ACHN (cell line): ENCODE measurements at places on chromosomes 1 and 21.

- no peak for DNase-seq
Observed at GRCh38 chr1:166112425-166112824, 54.4 kb downstream of the FAM78B start.

DNA sequence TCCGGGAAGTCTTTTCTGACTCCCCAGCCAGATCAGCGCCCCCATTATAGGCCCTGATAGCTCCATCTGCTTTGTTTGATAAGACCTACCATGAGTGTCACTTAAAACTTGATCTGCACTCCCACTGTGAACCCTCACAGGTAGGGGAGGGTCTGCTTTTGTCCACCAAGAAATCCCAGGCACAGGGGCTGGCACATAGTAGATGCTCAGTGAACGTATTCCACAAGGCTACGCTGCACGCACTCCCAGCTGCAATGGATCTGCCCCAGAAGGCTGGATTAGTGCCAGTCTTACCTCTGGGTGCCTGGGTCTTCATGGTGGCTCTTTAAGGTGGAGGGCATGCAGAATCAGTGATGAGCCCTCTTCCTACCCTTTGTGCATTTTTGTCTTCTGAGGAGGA, 447.1 kb downstream of the PTPRU start:
- no peak for DNase-seq

DNA sequence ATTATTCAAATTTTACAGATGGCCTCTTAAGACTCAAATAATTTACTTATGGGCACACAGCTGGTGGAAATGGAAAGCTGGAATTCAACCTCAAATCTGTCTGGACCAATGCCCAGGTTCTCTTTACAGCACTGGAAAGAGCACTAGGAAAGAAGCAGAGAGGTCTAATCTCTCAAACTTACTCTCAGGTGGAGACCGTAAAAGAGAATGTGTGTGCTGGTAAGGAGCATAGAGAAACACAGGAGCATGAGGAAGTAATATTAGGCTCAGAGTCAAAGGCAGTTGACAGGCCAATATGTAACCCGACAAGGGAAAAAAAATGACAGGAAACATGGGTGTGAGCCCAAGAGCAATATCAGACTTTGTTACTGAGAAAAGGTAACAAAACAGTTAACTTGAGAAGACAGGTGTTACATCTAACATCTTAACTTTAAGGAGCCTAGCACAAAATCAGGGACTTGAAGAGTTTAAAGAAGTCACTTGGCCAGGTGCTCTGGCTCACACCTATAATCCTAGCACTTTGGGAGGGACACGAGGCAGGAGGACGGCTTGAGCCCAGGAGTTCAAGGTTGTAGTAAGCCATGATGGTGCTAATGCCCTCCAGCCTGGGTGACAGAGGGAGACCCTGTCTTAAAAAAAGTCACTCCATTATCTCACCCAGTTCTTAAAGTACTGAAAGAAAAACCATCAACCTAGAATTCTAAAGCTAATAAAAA, 20.7 kb downstream of the PPP1R15B start:
- DNase-seq, result no peak

DNA sequence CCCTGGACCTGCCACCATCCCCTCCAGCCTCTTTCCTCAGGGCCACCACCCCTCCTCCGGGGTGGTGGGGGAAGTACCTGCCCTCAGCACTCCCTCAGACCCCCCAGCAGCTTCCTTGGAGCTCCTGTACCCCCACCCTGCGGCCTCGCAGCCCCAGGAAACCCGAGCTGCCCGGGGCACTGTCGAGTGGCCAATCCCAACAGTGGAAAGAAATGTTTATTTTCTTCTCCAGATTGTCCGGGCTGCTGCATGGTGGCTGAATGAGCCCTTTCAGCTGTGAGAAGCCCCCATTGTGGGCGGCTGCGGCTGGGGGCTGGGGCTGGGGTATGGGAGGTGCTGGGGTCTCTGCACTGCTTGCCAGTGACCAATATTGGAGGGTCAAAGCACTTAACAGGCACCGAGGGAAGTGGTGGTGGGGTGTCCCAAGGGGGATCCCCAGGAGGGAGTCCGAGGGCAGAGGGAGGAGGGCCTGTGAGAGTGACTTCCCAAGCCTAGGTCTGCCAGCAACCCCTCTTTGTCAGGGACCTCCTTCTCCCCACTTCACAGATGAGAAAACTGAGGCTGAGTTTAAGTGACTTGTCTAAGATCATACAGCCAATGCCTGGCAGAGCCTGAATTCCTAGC, 25.2 kb downstream of the RUNX3 start:
- DNase-seq, result no peak

GRCh38 chr1:58584082-58584895, 7.2 kb upstream of the TACSTD2 start:
- peak; percentile 91 for DNase-seq

- peak; percentile 66 for DNase-seq
Observed at GRCh38 chr1:41455479-41456332, 28.8 kb downstream of the EDN2 start.

DNA sequence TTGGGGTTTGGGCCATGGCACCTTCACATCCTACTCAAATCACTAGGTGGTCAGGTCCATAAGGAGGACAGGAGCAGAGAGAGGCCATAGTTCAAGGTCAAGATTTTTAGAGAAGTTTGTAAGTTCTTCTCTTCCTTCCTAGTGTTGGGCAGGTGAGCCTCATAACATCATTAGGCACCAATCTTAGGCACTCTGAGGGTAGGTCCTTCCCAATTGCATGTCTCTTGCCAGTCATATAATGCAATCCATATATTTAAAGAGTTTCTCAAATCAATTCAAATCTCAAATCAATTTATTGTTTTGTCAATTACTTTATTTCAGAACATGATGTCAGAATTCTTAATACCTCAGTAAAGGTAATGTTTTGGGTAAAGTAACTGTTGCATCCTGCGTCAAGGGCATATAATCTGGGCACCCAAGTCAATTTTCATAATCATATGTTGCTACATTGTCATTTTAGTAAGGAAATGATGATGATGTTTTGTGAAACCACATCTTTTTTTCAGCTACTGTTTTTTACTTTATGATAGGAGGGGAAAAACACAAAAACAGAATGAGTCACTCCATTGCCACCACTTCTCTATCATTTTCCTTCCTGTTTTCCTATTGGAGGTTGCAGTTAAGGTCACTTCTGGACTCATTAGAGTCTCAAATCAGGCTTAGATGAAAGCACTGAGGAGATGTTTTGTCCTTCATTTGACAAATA, 122.7 kb downstream of the UCHL5 start:
- DNase-seq, result no peak

GRCh38 chr1:53781654-53782053, 42.7 kb upstream of the GLIS1 start:
- no peak for DNase-seq

DNA sequence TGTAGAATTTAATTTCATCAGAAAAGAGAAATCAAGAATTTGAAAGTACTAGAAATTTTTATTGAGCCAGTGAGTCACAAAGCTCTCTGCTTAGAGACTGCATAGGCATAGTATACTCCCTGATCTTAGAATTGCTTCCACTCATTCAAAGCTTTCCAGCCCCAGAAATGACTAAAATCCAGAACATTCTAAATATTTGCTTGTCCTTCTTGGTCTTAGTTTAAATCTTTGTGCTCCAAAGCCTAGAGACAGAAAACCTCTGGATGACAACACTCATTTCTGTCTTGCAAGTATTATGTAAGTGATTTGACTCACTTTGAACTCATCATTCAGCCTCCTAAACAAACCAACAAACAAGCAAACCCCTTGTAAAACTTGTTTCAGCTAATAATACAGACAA, 74.2 kb downstream of the PTPRC start:
- DNase-seq, result no peak

DNA sequence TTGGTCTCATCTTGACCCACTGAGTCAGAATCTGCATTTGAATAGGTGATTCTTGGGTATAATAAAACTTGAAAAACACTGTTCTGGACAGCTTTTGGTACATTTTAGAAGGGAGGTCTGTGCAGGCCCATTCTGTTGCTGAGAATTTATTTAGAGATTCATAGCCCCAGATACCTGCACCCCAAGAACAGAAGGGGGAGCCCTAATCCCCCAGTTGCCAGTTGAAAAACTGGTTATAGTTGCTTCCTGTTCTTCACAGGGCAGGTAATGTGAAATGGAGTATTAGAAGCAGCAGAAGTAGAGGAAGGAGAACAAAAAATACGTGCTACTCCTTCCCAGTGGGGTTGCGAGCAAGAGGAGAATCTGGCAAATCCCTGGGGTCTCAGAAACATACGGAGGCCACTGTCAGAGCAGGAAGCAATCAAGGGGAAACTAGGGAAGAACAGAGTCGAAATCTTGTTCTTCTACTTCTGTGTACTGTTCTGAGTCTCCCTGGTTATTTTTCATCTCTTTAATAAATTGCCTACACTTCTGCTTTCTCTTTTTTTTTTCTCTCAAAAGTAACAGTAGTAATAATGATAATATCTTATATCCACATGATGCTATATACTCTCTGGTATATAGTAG, 4.6 kb upstream of the CLCA2 start:
- peak; percentile 36 for DNase-seq

- peak; percentile 39 for DNase-seq
Observed at GRCh38 chr1:209646558-209646957, 5.7 kb downstream of the LAMB3 start.

- no peak for DNase-seq
Observed at GRCh38 chr1:52239708-52240001, 97.8 kb downstream of the ZFYVE9 start.

DNA sequence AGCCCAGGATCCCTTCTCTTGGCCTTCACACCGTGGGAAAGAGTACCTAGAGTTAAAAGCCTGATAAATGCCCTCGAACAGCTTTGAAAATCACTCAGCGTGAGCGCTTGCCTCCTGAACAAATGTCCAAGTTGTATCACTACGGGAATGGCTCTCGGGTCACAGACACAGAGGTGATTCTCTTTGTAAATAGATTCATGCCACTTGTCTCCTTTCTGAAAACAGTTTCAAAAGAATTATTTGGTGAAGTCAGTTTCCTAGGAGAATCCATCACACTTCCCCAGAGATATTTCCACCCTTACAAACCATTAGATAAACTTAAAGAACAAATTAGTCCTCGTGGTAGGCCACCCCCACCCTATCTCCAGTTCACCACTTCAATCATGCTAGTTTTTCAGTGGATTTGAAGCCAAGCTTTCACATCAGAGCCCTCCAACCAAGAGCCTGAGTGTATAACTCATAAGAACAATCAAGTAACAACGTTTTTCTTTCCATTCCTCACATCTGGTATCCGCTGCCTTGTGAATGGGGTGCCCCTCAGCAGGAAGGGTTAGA, 132.9 kb downstream of the SLC30A10 start:
- DNase-seq, result no peak

- no peak for DNase-seq
Observed at GRCh38 chr1:97902067-97902466, 18.8 kb downstream of the DPYD start.

DNA sequence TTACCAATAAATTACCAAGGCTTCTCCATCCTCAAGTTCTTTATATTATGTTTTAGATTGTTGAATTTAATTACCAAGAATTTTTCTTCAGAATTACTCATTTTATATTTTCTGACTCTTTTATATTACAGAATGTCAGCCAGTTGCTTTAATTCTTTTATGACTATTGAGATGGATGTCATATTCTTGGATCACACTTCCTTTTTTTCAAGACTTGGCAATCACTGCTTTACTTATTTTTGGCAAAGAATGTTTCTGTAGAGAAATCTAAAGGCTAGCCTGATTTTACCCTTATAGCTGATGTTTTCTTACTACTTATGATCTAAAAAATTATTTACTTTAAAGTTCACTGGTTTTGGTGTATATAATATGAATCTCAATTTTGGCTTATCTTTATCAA, 721.1 kb upstream of the TMPRSS15 start:
- no peak for DNase-seq

DNA sequence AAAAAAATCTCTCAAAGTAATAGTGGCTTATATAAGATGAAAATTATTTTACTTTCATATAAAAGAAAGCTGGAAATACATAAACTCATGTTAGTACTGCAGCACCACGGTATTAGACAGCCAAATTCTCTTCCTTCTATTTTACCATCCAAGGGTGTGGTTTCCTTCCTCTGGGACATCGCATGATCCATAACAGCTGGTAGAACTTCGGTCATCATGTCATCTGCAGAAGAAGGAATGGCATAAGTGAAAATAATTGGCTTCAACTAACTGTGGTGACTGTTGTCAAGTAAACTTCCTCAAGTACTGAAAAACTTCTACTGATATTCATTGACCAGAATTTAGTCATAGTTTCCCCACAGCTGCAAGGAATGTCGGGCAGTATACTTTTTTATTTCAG, 28.3 kb upstream of the IFI44L start:
- DNase-seq, result no peak

- no peak for DNase-seq
Observed at GRCh38 chr1:59052166-59052590, 244.7 kb upstream of the FGGY start.

- no peak for DNase-seq
Observed at GRCh38 chr1:11860587-11860986, 1.8 kb upstream of the NPPB start.

- DNase-seq, result no peak
Observed at GRCh38 chr1:217892750-217893149, 261.6 kb downstream of the SPATA17 start.

DNA sequence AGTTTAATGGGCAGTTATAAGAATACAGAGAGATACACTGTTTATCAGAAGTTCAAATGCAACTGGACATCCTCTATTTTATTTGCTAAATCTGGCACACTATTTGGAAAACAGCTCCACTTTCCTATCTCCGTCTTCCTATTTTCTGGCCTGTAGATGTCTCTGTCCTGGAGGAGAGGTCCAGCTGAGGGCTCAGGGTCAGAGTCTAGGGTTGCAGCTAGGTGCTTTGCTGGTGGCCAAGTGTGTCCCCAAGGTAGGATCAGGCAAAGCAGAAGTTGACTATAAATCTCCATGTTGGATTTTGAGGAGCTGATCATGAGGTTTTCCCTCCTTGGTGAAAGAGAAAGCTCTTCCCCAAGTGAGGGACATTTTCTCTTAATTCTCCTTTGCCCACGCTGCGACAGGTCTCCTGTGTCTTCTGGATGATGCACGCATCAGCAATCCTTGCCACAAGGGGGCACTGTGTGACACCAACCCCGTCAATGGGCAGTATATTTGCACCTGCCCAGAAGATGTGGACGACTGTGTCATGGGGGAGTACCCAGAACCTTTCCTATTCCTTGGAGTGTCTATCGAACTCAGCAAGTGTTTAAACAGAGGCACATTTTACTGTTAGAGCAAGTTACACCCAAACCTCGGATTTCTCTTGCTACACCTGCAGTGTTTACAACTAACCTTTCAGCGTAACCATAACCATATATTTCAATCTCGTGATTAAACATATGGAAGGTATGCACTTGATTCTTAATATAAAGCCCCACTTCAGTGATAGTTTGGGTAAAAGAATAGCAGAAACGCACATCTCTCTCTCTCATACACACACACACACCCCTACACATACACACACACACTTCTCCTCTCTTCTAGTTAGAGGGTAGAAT, 10.2 kb downstream of the ADAM30 start:
- DNase-seq, result peak; percentile 47
